ENCODE measurements at places on chromosomes 12 and 14.
A peak's percentile ranks its signal among the peaks of the same experiment; 100 is the strongest.

DNA sequence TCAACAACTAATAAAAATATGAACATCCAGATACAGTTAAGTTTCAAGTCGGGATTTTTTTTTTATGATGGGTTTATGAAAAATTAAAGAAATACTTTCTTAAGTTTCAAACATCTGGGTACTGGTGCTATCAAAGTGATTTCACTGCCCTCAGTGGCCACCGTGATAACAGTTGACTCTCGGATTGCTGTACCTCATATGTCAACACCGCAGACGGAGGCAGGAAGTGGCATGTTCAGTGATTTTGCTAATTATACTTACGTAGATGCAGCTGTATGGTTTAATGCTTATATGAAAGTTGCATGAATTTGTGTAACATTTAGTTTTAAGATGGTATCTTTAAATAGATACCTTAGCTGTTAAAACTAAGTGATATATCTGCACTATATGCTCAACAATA, 20.8 kb upstream of the FBLN5 start:
- DNase-seq = no peak

GRCh38 chr12:76307083-76307482, 41.1 kb downstream of the BBS10 start:
- no peak for DNase-seq

DNA sequence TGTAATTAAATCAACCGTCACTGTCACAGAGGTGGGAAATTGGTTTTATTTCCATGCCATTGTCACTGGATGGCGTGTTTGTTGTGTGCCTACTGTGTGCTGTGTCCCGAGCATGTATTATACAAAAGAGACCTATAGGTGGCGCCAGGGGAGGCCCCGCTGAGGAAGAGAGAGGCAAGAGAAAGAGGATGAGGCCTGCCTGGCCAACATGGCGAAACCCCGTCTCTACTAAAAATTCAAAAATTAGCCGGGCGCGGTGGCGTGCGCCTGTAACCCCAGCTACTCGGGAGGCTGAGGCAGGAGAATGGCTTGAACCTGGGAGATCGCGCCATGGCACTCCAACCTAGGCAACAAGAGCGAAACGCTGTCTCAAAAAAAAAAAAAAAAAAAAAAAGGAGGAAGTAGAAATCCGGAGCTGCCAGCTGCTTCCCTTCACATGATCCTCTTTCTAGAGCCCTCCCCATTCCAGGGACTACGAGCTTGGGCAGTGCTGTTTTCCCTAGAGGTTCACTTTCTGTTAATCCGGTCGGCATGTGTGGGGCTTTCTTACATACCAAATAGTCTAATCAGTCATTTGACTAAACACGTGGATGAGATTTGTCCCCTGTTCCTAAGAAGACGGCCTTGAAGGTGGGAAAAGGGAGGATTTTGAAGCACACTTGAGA, 6.4 kb upstream of the CCDC175 start:
- DNase-seq = no peak

- no peak for DNase-seq
Observed at GRCh38 chr12:64450057-64450640, 1.8 kb upstream of the TBK1 start.

DNA sequence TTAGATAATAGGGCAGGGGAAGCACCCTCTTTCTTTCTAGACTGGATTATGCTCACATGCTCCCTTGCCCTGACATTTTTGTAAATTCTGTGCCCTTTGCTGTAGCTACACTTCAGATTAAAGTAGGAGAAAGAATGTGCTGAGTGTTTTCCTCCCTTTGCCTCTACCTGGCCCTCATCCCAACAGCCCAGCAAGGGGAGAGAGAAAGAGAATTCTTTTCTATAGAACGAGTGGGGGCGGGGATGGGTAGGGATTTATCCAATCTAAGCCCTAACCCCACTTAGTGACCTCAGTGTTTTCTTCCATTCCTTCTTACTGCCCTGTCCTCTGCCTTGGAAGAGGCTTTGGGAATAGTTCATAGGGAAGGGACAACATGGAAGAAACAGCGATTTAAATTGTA, 13.5 kb downstream of the GPR84 start:
- DNase-seq = no peak

- DNase-seq = peak; percentile 63
Observed at GRCh38 chr12:96471368-96472050, 17.9 kb upstream of the CFAP54 start.

GRCh38 chr14:21724090-21724973, 50.7 kb upstream of the OR4E1 start:
- DNase-seq = no peak

DNA sequence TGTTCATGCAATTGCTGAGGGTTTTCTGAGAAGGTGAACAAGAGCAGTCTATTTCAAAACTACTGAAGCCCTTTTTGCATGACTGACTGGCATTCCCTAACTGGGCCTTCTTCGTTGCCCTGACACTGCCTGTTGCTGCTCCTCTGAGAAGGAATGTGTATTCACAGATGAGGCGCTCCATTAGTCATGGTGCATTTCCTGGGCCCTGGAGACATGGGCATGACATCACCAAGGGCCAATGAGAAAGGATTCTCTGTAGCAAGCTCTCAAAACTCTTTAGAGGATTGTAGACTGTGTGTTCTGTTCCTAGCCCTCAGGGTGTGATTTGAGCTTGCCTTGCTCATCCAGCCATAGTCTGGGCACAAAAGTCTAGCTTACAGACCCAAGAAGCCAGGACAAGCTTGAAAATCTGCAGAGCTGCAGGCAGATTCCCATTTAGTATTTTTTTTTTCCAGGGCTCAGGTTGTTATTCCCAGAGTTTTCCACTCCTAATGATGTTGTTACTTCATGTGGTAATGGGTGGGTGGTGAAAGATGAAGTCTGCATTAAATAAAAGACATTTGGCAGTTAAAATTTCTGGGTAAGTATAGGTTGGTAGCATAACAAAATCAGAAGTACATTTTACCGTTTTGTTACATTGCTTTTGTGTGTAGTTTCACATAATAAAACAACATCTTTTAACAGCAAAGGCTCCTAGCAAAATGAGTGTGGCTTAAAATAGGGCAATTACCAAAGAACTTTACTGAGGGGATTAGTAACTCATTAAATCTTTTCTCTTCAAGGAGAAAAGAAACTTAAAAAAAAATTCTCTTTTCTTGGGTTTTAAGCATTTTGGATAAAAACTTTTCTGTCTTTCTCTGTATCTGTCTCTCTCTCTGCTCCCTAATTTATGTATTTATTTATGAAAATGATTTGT, 318.4 kb downstream of the RAD51B start:
- peak; percentile 100 for DNase-seq

DNA sequence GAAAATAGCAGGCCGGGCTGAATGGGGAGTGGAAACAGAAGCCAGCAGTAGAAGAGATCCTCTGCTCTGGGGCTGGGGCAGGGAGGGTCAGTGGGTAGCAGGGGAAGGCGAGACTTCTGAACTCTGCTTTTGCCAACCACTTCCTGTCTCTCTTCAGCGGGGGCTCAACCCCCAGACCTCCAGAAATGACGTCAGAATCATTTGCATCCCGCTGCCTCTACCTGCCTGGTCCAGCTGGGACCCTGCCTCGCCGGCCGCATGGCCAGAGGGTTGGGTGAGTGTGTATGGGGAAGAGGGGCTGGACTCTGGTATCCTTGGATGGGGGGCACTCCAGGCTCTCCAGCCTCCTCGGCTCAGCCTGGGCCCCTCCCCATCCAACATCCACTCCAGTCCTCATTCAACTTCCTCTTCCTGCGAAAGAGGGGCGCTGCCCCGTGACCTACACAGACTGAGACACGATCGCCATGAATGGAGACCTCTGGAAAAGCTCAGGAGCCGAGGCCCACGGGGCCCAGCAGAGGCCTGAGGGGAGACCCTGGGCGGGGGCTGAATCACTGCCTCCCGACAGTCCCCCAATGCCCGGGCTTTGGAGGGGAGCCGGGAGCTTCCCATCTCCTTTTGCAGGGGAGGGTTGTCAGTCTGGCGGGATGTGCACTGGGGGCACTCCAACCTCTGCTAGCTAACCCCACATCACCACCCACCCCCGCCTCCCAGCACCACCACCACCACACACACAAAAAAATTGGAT, 458 bp upstream of the HOXC4 start:
- DNase-seq = no peak

DNA sequence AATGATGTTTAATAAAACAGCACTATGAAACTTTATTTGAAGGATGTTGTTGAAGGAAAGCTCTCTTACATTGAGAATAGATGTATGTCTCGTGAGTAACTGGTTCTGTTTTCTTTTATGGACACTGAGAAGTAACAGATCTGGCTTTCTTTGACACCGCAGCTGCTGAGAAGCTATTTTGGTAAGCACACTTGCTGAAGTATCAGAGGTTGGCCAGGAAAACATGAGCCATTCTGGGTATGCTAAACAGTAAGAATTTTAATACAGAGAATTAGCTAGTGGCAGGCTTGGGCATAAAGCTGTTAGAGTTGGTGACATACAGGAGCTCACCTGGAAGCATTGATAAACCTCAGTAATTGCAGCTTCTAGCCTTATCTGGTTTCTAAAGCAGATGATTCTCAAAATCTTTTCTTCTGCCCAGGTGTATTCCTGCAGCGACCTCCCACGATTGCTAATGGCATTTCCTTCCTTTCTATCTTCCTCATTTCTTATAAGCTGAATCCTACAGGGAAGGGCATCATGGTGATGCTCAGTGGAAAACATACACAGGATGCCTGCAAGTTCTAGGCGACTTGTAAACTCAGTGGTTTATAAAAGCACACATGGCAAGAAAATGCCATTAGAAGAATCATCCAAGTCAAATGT, 291.6 kb upstream of the SLC16A7 start:
- DNase-seq = no peak

DNA sequence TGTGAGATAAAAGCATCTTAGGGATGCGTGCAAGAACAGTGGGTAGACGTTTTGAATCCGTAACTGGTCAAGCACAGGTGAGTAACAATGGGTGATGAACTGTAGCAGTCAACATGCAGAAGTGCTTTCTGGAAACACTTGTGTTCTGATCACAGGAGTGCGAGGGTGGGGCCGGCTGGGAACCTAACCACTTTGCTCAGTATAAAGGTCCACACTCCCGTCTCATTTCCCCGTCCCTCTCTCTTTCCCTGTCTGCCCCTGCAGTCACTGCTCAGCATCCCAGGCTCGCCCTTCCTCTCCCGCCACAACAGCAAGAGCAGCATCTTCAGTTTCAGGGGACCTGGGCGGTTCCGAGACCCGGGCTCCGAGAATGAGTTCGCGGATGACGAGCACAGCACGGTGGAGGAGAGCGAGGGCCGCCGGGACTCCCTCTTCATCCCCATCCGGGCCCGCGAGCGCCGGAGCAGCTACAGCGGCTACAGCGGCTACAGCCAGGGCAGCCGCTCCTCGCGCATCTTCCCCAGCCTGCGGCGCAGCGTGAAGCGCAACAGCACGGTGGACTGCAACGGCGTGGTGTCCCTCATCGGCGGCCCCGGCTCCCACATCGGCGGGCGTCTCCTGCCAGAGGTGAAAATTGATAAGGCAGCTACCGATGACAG, 127.1 kb downstream of the FIGNL2 start:
- DNase-seq = no peak

DNA sequence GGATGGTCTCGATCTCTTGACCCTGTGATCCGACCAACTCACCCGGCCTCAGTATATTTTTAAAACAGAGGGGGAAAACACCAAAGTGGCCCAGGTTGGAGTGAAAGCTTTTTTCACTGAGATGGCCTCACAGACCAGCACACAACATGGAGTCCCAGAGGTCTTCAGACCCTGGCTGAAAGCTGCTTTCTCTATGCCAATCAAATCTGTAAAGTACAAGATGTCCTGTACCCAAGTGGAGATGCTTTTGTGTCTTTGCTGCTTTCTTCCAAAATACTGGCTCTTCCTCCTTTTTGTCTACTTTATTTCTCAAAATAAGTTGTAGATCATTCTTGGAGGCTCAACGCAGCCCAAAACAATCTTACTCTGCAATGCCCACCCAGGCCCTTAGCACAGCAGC, 214.8 kb downstream of the MED13L start:
- no peak for DNase-seq

- DNase-seq = peak; percentile 64
Observed at GRCh38 chr14:92846162-92846897, 52.2 kb downstream of the GOLGA5 start.

GRCh38 chr14:75221797-75222196, 45.4 kb upstream of the TMED10 start:
- no peak for DNase-seq

GRCh38 chr12:25581067-25581466, 28.0 kb upstream of the LMNTD1 start:
- no peak for DNase-seq

DNA sequence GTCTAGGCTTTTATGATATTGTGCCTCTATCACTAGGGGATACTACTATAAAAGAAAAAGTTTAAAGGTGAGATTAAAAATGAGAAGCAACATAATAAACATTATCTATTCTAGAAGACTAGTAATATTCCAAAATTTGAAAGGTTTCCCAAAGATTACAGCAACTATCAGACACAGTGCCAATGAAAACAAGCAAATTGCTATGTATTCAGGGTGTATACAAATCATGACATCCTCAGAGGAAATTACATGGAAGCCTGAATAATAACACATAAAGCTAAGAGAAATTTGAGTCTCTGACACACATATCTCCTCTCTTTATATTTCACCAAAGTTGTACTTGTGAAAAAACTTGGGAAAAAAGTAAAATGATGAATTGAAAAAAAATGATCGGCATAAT, 327.0 kb downstream of the SEC23A start:
- DNase-seq = no peak

- peak; percentile 65 for DNase-seq
Observed at GRCh38 chr14:61894452-61895077, 132.3 kb downstream of the SNAPC1 start.

DNA sequence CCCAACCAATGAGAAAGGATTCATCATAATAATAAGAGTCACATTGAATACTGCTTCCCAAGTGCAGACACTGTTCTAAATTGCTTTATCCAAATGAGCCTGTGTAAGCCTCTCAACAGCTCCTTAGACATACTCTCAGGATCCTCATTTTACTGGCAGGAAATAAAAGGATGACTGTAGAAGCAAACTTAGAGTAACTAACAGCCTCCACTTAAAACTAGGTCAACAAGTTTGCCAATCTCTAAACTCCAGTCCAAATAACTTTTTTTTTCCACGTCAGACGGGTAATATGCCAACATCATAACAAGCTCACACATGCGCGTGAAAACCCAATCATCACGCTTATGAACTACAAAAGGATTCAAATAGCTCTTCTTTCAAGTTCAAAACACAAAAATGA, 15.3 kb upstream of the DPF3 start:
- no peak for DNase-seq

DNA sequence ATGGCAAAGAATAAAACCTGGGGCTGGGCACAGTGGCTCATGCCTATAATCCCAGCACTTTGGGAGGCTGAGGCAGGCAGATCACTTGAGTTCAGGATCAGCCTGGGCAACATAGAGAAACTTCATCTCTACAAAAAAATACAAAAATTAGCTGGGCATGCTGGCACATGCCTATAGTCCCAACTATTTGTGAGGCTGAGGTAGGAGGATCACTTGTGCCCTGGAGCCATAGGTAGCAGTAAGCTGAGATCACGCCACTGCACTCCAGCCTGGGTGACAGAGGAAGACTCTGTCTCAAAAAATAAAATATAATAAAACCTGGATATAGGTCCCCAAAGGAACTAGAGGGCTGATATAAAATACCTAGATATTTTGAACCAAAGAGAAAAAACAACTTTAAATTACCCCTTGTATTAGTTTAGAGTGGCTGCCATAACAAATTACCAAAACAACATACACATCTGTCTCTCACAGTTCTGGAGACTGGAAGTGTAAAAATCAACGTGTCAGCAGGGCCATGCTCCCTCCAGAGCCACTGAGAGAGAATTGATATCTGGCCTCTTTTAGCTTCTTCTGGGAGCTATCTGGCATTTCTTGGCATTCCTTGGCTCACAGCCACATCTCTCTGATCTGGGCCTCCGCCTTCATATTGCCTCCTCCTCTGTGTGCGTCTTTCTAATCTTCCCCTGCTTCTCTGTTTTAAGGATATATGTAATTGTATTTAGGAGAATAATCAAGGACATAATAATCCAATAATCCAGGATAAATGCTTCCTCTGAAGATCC, 47.9 kb upstream of the ATF7IP start:
- DNase-seq = no peak

Measured in EL (cell line).